NCI-H524 (cell line): ENCODE measurements at places on chromosomes 12 and 14.

- DNase-seq: no peak
Observed at GRCh38 chr14:100830681-100831080, 4.8 kb downstream of the MEG3 start.

DNA sequence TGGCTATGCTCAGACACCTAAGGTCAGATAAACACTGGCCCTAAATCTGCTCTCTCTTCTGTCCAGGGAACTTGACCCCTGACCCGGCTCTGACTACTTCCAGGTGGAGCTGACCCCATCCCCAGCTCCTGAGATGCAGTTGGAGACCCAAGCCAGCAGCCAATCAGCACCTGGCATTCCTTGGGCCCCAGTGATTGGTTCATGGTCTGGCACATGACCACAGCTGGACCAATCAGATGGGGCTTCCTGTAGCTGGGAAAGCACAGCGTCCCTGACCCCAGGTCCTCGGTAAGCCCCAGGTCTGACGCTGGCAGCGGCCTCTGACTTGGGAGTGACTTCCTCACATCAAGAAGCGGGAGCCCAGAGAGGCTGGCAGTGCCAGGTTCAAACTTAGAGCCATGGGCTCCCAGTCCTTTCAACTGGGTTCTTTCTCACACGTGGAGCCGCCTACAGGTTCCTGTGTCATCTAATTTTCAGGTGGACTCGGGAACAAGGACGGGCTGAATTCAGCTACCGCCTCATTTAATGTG lies 915.4 kb upstream of the TMEM132C start:
- DNase-seq: no peak

DNA sequence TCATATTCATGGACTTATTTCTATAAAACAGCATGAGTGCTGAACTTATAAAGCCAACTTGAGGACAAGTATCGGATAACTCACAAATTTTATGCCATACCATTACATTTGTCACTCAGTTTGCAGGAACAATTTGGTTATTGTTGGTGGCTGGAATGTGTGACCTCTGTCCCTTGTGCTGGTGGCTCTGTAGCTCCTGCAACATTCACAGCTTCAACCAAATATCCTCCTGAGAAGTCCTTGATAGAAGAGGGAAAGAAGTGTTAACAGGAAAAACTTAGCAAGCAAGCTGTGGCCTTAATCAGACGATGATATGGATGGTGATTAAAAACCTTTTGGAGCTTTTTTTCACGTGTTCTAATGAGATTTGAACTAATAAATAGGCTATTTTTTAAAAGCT lies 61.0 kb upstream of the DNM1L start:
- no peak for DNase-seq

GRCh38 chr14:69547701-69548348 lies 26.8 kb downstream of the CCDC177 start:
- no peak for DNase-seq

DNA sequence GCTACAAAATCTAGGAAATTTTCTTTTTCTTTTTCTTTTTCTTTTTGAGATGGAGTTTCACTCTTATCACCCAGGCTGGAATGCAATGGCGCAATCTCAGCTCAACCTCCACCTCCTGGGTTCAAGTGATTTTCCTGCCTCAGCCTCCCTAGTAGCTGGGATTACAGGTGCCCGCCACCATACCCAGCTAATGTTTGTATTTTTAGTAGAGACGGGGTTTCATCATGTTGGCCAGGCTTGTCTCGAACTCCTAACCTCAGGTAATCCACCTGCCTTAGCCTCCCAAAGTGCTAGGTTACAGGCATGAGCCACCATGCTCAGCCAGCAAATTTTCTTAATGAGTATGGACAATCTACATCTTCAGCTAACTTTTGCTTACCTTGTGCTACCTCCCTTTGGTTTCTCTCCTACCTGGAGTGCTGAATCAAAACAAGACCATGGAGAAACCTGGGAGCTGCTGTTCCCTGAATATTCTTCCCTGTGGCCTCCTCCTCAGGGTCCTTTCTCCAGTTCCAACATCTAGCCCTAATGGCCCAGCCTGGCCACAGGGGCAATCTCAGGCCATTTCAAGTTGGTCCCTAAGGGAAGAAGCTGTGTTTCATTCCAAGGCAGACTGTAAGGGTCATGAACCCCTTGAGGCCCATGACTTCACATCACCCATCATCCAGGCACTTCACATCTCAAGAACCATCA lies 74.6 kb upstream of the EGLN3 start:
- no peak for DNase-seq

DNA sequence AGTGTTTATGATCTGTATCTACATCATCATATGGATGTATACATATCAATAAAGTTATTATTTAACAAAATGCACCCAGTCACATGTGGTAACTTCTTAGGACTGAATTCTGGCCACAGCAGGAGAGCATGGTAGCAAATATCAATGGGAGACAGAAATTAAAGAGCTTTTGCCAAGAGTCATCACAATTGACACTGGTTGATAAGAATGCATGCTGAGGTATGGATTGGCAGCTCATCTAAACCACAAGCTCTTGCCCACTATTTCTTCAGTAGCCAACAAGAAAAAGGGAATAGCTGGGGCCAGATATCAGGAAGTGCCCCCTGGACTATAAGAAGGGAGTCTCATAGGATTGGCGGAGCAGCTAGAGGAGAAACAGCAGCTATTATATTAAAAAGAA lies 9.4 kb upstream of the PTGR2 start:
- DNase-seq: no peak

DNA sequence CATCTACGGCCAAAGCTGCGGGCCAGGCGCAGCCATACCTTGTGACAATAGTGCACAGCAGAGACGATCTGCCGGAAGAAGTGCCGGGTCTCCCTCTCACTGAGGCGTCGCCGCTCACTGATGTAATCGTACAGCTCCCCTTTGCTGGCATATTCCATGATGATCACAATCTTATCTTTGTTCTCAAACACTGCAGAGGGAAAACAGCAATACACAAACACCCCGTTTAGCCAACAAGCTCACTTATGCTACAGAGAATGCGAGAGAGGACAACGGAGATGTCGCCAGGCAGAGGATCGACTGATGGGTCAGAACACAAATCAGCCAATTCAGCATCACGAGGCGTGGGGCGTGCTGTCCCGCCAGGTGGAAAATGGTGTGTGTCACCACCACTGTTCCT lies 52.1 kb downstream of the NUAK1 start:
- DNase-seq: no peak

DNA sequence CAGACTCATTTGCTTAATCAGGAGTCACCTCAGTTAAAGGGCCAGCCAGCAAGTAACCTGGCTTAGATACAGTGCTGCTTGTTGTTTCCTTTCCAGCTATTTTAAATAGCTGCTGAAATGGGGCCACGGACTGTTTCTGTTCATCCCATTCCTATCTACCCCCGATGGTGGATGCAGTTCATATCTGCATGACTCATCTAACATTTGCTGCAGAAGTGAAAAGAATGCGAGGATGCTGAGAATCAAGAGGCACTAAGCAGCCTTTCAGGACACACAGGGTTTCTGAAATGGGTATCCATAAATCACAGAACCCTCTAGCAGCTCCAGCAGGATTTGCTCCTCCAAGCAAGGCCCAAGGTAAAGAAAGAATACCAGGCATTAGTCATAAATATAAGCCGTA lies 60.2 kb upstream of the RTRAF start:
- no peak for DNase-seq

DNA sequence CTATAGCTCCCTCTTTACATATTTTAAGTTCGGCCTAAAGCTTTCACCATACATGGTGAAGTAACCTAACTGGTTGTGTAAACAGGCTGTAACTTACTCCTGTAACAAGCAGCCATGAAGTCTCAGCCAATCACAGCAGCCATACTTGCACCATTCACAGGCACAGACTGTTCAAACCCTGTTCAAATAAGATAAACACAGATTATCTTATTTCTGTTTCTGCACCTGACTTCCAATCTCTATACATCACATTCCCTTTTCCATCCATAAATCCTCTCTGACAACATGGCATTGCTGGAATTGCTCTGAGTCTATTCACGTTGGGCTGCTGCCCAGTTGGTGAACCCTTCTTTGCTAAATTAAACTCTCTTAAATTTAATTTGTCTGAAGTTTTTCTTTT lies 34.5 kb upstream of the ARID2 start:
- no peak for DNase-seq

GRCh38 chr12:49549735-49550692 lies 11.2 kb downstream of the KCNH3 start:
- DNase-seq: no peak
